ENCODE measurements at places on chromosomes 2 and 18.

- H3K27ac ChIP-seq, result peak overlapping the region; percentile 15
- no peak overlapping the region for H3K4me3 ChIP-seq
- H3K36me3 ChIP-seq, result no peaks in the 10 kb centered on the region
- peaks cover 100% of the 10 kb centered on the region for H3K27me3 ChIP-seq
Measured at GRCh38 chr2:176174382-176174823, 14.1 kb upstream of the HOXD1 start.

GRCh38 chr2:172223601-172224054 lies 120.9 kb upstream of the DLX2 start:
- H3K27me3 ChIP-seq, result no peaks in the 10 kb centered on the region
- no peak overlapping the region for H3K4me3 ChIP-seq
- no peak for DNase-seq
- H3K27ac ChIP-seq, result no peak overlapping the region
- H3K4me1 ChIP-seq, result no peaks in the 10 kb centered on the region

DNA sequence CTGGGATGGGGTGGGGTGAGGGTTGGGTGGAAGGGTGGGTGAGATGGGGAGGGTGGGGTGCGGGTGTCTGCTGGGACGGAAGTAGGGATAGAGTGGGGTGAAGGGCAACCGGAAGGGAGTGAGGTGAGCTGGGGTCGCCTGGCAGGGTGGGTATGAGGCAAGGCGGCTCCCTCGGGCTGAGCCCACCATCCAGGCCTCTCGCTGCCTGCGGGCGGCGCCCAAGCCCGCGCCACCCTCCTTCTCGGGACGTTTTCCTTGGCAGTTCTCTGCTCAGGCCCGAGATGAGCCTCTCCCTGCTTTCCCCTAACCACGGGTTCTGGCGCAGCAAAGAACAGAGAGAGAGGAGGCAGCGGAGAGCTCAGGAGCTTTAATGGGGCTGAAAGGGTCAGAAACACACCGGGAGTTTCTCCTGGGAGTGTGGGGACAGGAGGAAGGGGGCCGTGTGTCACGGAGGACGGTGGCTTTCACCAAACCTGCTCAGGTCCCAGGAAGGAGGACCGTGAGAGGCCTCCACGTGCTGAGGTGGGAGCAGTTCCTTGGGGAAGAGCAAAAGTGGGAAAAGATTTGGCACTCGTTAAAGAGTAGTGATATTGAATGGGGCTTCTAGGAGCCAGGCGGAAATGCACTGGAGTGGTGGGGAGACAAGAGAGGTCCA lies 4.1 kb downstream of the FEV start:
- H3K36me3 ChIP-seq, result no peaks in the 10 kb centered on the region
- no peak for DNase-seq
- no peak overlapping the region for H3K27ac ChIP-seq
- peaks cover 56% of the 10 kb centered on the region for H3K4me1 ChIP-seq
- H3K27me3 ChIP-seq, result peaks cover 99% of the 10 kb centered on the region
- peak overlapping the region; percentile 43 for H3K4me3 ChIP-seq

- H3K4me1 ChIP-seq, result no peaks in the 10 kb centered on the region
- no peak for DNase-seq
- H3K4me3 ChIP-seq, result no peak overlapping the region
- H3K27me3 ChIP-seq, result no peaks in the 10 kb centered on the region
- H3K27ac ChIP-seq, result no peak overlapping the region
Measured at GRCh38 chr2:136257893-136258292, 139.9 kb upstream of the CXCR4 start.

DNA sequence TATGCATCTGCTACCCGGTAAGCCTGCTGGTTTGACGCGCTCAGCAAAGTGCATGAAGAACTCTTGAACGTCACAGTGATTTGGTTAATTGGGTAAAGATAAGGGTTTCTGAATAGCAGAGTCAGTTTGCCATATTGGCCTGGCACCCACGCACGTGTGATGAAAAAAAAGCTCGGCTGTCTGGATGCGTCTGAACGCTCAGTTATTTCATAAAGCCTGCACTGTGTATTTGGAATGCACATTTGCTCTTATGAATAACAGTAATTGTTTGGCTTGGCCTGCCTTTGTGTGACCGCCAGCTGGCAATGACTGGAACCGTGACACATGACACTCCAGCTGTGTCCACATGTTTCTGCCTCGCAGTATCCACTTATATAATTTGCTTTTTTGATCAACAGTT lies 129.2 kb upstream of the MEIS1 start:
- peak; percentile 64 for DNase-seq
- no peak overlapping the region for H3K27ac ChIP-seq
- H3K36me3 ChIP-seq, result no peaks in the 10 kb centered on the region

Data from heart right ventricle (tissue), 16 donors.